ENCODE measurements at places on chromosomes 11 and 22. TPM values are rescaled to one million over a fixed set of nuclear protein-coding genes. Genes with fewer than 3 reads are reported as not detected.
A peak's percentile ranks its signal among the peaks of the same experiment; 100 is the strongest.

SLC37A2 gene
- 2.8 TPM for polyA plus RNA-seq

GRCh38 chr11:75084883-75085282 lies 11.8 kb downstream of the OR2AT4 start:
- no peak for DNase-seq

KCNE3 gene
- polyA plus RNA-seq = 35.0 TPM

DNA sequence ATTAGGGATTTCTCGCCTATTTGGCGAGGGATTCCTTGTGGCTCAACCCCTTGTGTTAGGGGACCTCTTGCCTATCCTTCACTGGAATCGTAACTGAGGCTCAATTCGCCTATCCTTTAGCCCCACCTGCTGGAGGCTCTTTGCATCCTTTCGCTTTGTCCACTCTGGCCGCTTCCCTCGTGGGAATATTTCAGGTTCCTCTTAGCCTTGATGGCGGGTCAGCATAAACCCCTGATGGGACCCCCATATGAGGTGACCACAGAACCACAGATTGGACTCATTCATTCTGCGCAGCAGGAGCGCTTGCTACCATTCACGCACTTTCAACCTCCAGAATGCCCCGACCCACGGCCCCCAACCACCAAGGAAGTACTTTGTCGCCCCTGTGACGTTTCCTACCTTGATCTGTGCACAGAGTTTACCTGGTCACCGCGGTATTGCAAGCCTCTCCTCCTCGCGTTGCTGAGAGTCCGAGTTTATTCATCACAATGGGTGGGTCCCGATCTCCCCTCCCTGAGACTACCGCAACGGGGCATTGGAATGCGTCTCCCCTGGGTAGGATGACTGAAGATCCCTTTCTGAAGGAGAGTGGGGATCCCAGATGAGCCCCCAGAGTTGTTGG lies at the start of gene OR52N2:
TSS of gene OR52N2 (plus strand) at position 425 of the 622 bp plus-strand sequence. CDS start 11,412 bp downstream, outside the sequence.
- DNase-seq = peak; percentile 68

ZP1 gene
- not detected for polyA plus RNA-seq

GRCh38 chr22:40594924-40595323 lies 41.6 kb downstream of the MRTFA start:
- DNase-seq = peak; percentile 41

GRCh38 chr11:59283311-59283710 lies 70.6 kb upstream of the MPEG1 start:
- DNase-seq = no peak

DNA sequence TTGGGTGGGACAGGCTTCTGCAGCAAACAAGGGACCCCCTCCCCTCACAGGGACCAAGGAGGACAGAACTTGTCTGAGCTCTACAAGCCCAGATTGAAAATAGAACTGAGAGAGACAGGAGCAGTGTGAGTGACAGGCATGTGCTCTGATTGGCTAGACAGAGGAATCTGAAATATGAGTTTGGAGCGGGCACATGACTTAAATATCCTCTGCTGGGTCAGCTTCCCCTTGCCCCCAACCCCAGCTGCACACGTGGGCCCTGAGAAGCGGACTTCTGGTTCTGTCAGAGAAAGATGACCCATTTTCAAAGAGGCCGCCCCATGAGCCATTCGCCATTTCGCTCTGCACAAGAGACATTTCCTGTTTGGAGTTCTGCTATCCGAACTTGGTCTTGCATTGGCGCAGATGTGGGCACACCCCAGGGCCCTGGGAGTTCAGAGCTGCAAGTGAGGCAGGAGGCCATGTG lies 5.3 kb downstream of the TUBA8 start:
- DNase-seq = no peak

DNA sequence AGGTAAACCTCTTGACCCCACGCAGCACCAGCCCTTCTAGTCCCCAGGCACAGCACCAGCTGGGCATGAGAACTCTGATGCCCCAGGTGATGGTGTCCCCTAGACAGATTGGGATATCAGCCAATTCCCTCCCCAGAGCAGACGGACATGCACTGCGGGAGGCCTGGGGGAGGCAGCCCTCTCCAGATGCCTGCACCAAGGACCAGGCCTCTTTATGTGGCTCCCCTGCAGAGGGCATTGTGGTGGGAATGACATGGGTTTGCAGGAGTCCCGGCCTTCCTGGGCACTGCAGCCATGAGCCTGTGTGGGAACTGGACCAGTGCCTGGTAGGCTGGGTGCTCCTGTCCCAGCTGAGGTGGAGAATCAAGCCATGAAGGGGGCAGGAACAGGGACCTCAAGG lies 25.9 kb downstream of the PPM1F start:
- no peak for DNase-seq

DNA sequence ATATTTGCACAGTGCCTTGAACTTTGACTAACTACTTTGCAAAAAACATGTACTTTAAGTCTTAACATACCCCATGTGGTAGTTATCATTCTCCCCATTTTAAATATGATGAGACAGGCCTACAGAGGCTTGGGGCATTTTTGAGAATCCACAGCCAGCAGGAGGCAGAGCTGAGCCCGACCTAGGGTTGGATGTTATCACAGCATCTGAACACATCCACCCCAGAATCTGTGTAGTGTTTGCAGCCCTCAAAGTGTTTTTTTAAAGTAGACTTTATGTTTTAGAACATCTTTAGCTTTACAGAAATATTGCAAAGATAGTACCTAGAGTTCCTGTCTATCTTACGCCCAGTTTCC lies 17.6 kb downstream of the OTOG start:
- DNase-seq = no peak

CSNK2A3 gene
- 1.9 TPM for polyA plus RNA-seq

CCDC73 gene
- 0.23 TPM for polyA plus RNA-seq

DNA sequence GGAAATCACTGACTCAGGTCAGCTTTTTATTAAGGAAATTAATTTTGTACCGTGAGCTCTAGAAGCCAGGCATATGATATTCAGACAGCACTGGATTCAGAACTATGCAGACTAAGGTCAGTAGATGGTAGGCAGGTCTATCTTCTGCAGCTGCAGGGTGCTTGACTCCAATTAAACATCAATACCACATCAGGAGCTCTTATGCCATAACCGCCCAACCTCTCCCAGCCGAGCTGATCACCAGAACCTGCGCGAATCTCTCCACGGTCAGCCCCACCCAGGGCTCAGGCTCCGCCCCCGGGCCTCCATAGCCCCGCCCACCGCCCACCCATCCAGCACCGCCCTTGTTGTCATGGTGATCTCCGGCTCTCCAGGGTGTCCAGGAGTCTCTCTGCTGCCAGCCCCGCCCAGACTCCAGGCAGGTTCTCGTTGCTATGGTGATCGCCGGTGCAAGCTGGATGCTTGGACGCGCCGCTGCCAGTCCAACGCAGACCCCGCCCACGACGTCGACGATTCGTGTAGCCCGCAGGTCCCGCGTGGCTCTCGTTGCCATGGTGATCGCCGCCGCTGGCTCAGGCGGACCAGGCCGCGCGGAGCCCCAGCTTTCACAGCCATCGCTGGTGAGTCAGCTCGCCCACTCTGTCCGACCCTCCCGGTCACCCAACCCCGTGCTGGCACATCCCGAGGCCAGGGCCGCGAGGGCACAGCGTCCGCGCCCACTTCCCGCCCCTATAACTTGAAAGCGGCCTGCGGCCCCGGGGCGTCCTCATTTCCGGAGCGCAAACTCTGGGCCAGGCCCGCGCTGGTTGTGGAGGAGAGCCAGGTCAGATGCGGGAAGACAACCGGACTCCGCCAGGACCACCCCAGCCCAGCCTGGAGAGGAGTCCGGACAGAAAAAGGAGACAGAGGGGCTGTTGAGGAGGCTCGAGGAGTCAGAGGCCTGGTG lies at the start of gene RAB36:
TSS of gene RAB36 (plus strand) at position 546 of the 946 bp plus-strand sequence. CDS start 1,140 bp downstream, outside the sequence.
- DNase-seq = peak; percentile 98

DNA sequence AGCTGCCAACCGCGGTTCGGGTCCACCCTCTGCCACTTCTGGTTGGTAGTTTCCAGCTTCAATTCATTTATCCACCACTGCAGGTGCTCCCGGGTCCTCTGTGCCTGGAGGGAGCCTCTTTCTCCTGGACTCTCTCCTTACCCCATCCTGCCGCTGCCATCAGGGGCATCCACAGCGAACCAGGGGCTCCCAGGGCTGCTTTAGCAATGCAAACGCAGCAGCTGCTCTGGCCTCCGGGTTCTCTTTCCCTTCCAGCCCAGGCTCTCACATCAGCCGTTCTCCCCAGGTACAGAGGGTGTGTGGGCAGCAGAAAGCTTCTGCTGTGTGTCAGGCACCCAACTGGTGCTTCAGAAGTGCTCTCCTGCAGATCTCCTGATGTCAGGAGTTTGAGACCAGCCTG lies 27.9 kb downstream of the NFAM1 start:
- no peak for DNase-seq

GRCh38 chr11:88089134-88089533 lies 86.1 kb downstream of the RAB38 start:
- no peak for DNase-seq

DNA sequence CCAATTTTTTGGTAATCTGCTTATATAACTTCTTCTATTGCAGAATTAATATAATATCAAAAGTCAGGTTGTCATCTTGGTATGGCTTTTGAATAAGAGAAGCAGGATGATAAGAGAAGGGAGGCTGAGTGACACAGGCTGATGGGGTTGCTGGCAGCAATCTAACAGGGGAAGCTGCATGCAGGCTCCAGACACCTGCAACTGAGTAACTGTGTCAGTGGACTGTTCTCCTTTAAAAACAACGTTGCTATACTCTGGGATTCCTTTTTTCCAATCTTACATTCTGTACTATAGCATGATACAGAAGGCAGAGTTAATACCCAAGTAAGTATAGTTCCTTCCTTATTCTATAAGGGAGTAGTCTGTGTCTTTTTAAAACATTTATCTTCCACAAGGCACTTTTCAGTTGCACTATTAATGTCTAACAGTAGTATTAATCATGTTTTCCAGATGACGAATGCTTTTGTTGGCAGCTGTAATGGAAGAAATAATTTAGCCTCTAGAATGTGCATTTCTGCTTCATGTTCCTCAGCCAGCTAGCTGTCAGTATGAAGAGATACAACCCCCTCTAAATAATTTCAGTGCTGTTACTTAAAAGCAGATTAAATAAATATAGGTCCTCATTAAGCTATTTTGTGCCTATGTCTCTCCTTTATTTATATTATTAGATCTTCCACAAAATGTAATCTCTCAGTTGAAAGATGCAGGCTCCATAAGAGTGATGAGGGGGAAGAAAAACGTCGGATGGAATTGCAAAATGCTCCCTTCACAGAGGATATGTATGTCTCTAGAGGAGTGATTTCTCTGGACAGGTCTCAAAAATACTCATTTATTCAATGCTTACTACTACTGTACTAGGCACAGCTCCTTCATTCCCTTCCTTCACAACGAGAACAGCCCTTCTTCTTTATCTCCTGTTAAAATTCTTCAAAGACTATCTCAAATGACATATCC lies 50.8 kb downstream of the ATG16L2 start:
- peak; percentile 62 for DNase-seq

F2 gene
- polyA plus RNA-seq = 0.13 TPM

GRCh38 chr22:32122899-32123298 lies 36.2 kb downstream of the C22orf42 start:
- no peak for DNase-seq

OR5P2 gene
- polyA plus RNA-seq = not detected

CD3D gene
- polyA plus RNA-seq = not detected

RAB3IL1 gene
- 24.2 TPM for polyA plus RNA-seq

KDM4E gene
- polyA plus RNA-seq = 0.37 TPM

Measured in renal pelvis (tissue), 12 donors.